Adrenal gland (tissue), 19 donors: ENCODE measurements at places on chromosomes 3 and 15.

DNA sequence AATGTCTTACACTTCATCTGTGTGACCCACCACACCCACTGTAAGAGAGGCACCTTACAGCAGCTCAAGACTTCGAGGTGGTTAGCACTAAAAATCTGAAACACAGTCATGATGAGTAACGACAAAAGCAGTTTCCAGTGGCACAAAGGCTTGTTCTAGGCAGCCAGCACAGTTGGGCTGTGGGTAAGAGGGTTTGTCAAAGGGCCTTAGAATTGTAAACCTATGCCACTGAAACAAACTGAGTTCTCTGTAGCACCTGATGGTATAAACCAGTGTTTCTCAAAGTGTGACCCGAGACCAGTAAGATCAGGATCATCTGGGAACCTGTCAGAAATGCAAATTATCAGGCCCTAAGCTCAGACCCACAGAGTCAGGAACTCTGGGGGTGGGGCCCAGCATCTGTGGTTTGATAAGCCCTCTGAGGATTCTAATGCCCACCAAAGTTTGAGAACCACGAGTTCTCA is 36.5 kb downstream of the DAPK2 start:
- no peak for DNase-seq

- no peak for DNase-seq
Observed at GRCh38 chr3:195183071-195183776, 87.7 kb downstream of the XXYLT1 start.

GRCh38 chr3:169564883-169565282 is 98.6 kb downstream of the MECOM start:
- no peak for DNase-seq

- DNase-seq, result no peak
Observed at GRCh38 chr3:69531576-69532546, 146.0 kb upstream of the FRMD4B start.

GRCh38 chr3:168036619-168037018 is 59.1 kb downstream of the GOLIM4 start:
- DNase-seq, result no peak

DNA sequence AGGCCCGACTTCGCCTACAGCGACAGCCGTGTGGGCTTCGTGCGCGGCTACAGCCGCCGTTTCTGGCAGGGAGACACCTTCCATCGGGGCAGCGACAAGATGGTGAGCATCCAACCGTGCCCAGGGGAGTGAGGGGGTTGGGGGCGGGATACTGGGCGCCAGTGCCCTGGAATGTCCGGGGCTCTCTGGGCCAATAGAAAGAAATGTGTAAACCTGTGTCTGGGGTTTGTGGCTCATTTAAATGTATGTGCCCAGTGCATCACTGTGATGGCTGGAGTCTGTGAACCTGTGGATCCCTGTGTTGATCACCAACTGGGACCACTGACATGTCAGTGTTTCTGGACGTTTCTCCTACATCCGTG is 423 bp downstream of the CHAC1 start:
- DNase-seq, result no peak

GRCh38 chr15:64455961-64456371 is 4.4 kb upstream of the ZNF609 start:
- DNase-seq, result peak; percentile 22

DNA sequence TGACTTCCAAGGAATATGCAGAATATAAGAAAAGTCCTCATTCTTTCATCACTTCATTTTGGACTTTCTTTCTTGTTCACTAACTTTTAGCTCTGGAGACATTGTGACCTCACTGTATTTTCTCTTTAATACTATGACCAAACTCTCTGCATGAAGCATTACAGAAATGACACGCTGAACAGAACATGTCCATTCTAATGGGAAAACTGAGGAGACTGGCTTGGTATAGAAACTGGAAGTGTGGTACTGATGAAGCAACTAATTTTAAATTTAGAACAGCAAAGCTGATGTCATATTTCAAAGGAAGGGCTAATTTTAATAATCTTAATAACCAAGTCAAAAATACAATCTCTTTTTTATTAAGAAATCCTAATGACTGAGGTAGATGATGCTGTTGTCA is 4.7 kb downstream of the DPH3 start:
- no peak for DNase-seq

DNA sequence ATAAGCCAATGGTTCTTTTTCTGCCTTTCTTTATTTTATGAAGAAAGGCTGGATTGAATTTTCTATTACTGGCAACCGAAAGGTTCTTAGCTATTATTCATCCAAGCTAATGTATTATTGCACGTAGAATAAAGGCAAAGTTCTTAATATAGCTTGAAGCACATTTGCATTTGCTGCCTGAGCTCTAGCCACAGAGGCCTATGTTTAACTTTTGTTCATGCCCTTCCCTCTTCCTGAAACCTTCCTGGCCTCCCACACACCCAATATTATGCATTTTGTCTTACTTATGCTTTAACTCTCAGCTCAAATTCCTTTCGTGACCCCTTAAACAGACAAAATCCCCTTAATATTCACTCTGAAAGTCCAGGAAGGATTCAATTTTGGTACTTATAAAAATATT is 71.0 kb upstream of the ZNF280D start:
- no peak for DNase-seq

GRCh38 chr3:48952510-48953118 is 34.0 kb downstream of the ARIH2 start:
- peak; percentile 33 for DNase-seq
